T-helper 2 cell (primary cell): ENCODE measurements at places on chromosomes 2 and 18.

- DNase-seq: no peak
Measured at GRCh38 chr18:67568166-67568565, 51.6 kb upstream of the DSEL start.

DNA sequence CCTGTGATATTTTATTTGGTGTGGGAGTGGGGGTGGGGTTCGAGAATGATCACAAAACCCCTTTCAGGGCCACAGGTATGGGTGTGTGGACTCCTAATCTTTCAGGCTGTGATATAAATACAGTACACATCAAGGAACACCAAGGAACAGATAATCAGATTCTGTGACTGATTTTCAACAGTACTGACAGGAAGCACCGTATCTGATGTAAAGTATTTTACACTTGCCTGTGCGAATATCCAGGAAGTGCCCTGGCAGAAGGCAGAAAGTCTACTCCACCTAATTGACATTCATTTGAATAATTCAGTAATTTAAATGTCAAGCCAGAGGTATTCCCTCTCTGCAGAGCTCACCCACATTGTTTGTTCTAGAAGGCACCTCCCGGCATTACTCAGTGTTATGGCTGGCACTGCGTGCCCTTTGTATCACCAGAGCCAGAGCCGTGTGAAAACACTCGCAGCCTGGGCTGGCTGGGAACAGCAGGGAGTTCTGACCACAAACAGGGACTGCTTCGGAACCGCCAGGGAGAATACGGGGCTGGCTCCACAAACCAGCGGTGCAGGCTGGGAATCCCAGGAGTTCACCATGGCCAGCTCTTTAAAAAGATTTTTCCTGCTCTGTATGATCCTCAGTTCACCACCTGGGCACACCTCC, 91.8 kb downstream of the ACVR1 start:
- DNase-seq: no peak

DNA sequence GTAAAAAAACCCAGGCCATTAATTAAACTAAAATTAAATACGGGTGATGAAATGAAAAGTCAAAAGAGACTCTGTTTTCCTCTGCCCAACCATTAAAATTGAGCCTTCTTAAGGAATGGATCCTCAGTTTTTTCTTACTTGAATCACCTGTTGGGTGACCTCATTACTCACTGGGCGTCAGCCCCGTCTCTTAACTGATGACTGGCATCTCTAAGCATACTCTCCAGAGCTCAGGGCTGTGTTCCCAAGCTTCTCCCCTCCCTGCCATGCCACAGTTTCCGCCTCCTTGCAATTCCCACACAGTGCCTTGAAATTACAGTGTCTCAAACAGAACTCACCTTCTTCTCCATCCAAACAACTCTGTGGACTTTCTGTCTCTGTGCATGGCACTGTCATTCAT, 421.1 kb upstream of the CELF4 start:
- no peak for DNase-seq

DNA sequence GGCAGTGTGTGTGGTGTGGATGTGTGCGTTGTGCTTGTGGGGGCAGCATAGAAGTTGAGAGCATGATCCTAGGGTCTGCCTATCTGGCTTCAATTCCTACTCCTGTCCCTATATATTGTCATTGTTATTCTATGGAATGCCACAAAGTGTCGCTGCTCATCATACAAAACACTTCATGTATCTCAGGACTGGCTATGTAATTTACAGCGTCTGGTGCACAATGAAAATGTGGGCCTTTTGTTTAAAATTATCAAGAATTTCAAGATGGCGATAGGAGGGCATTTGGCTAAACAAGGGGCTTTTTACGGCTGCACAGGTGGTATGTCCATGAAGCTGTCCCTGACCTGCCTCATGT, 3.4 kb downstream of the SERPINB2 start:
- peak; percentile 9 for DNase-seq

DNA sequence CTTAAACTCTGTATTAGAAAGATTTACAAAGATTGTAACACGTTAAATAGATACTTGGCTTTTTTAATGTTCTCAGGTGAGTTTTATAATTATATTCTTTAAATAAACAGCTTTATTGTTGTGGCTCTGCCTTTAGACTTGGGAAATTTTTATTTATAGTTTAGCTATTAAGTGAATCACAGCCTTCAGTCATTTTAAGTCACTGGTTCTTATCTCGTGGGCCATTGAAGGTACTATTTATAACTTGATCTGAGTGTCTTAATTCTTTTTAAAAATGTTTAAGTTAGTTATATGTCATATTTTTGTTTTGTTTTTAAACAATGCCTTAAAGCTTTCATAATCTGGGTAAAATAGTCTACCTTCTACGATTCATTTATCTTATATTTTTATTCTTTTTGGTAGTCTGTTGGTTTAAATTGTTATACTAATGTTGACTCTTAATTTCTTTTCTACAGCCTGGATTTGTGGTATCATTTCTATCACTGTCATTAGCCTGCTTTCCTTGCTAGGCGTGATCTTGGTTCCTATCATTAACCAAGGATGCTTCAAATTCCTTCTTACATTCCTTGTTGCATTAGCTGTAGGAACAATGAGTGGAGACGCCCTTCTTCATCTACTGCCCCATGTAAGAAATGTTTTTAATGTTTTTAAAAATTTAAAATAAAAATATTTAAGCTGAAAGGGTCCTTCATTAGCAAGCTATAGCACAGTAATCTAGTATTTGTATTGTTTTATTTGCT, 49.3 kb downstream of the SLC39A10 start:
- DNase-seq: no peak

- peak; percentile 85 for DNase-seq
Measured at GRCh38 chr2:27071277-27071989, at the start of gene OST4. Gene OST4 (minus strand): TSS chr2:27071654.

DNA sequence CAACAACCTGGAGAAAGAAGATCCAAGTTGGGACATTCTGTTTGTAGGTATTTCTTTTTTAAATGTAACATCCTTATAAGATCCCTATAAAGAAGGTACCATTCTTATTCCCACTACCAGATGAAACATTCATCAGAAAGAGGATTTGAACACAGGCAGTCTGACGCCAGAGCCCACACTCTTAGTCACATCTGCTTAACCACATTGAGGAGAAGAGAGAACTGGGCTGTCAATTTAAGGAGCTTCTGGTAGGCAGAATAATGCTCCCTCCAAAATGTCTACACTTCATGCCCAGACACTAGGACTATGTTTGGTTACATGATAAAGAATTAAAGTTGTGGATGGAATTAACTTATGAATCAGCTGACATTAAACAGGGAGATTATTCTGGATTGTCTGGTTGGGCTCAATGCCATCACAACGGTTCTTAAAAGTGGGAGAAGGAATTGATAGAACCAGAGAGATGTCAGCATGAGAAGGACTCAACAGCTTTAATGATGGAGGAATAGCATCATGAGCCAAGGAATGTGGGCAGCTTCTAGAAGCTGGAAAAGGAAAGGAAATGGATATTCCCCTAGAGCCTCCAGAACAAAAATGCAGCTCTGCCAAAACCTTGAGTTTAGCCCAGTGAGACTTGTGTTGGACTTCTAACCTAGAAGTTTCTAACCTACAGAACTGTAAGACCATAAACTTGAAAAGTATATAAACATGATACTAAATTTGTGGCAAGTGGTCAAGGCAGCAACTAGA, 82.2 kb downstream of the KLF7 start:
- no peak for DNase-seq

- DNase-seq: no peak
Measured at GRCh38 chr2:177106212-177106611, 106.4 kb upstream of the HNRNPA3 start.

GRCh38 chr2:240821429-240821778, 1.4 kb upstream of the KIF1A start:
- DNase-seq: no peak

DNA sequence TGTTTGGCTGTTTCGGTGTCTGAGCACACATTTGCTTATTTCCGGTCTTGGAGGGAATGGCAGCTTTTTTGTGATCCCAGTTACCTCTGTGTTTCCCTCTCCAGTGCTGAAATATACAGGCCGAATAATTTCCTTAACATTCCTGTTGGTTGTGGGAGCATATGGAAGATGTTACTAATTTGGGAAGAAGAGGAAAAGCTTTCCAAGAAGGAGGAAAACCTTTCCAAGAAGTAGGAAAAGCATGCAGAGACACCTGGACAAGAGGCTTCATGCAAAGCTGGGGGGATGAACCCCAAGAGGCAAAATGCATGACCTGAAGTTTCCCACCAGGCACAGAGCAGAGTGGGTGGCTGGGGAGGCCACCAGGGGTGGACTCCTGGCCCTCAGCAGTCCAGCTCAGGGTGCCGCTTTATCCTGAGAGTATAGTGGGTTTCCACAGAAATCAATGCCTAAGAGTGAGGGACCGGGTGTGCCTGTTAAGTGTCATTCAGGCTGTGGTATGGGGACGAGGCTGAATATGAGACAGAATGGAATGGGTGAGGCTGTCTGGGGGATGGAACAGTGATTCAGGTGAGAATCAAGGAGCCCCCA, 25.5 kb upstream of the GNAL start:
- DNase-seq: no peak

- DNase-seq: no peak
Measured at GRCh38 chr2:174438146-174438886, 42.8 kb downstream of the SCRN3 start.

DNA sequence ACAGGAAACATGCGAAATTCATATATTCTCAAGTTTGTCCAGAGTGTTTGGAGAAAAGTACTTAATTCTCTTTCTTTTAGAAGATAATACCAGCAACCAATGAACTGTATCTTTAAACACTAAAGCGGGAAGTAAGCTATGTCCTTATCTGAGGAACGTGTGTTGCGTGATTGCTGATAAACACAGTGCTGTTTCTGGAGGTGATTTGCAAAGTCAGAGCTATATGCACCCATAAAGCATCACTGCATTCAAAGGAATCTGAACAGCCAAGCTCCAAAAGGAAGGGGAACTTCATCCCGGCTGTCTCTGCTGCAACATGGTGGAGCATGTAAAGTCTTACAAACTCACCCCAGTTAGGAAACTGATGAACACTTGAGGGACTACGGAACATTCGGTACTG, 271.7 kb upstream of the FN1 start:
- no peak for DNase-seq

DNA sequence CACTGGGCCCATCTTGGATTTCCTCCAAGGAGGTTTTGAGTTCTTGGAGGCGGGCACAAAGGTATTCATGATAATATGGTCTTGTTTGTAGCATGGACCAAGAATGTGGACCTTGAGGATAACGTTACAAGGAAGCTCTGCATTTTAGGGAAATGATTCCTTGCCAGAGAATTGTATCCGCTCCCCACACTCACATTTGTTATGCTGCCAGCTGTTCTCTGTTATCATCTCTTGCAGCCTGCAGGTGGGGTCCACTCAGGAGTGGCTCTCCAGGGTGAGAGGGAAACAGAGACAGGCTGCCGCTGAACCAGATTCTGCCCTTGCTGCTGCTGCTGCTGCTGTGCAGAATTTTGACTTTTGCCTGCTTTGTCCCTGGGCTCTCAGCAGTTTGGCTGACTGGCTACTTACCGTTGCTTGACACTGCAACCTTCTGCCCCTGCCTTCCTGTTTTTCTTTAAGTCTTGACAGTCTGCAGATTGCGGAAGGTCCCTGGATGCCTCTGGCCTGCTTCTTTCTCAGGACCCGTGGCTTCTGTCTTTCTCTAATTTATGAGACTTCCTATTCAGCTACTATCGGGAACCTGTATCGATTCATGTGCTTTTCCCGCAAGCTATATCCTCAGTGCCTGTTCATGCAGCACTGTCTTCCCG, 122.3 kb upstream of the DOCK10 start:
- no peak for DNase-seq

DNA sequence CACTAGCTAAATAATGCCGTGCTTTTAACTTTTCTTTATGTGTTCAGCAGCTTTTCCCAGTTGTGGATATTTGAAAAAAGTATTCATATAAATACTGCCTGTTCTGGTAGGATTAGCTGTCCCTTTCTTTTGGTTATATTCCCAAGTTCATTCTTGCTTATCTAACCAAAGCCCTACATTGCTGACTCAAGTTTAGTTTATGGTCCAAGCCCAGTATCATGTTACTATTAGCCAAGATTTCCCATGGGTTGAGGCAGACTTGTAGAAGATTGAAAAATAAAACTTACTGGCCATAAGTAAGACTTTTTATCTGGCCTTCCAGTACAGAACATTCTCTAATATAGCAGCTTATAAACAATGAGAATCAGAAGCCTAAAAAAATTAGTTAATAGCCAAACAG, 49.7 kb upstream of the NFE2L2 start:
- no peak for DNase-seq

DNA sequence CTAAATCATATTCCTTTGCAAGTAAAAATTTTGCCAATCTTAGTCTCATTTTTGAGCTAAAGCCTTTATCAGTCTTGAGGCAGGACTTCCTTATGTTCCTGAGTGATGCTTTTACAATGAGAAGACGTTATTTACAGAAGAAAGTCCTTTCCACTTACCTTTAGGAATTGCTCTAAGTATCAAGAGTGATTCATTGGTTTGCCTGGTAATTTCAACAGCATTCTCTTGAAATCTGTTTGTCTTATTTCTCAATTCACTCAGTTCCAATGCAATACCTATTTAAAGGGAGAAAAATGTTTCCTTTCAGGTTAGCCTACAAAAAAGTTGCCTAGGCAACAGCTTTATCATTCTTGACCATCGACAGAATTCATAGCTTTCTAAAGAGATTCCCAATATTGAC, 137.2 kb downstream of the LAMA1 start:
- no peak for DNase-seq

DNA sequence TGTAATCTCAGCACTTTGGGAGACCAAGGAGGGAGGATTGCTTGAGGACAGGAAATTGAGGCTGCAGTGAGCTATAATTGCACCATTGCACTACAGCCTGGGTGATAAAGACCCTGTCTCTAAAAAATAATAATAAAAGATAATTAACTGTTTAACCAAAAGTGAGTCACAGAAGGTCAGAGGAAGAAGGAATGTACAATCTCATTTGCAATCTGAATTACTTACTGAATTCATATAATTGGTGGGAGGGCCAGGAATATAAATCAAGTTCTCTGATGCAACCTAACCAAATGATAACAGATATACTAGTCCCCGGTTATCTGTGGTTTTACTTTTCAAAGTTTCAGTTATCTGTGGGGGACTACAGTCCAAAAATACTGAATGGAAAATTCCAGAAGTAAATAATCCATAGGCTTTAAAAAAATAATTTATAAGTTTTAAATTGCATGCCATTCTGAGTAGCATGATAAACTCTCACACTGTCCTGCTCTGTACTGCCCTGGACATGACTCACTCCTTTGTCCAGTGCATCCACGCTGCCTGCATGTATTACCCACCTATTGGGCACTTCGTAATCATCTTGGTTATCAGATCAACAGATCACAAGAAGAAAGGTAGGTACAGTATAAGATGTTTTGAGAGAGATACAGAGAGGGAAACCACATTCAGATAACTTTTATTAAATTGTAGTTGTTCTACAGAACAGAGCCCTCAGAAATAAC, 12.8 kb upstream of the MATN3 start:
- DNase-seq: no peak
